Smooth muscle cell of trachea (primary cell): ENCODE measurements at places on chromosomes 6 and 20. TPM values are rescaled to one million over a fixed set of nuclear protein-coding genes. Genes with fewer than 3 reads are reported as not detected.

Gene CST7
- not detected in 2 replicates for total RNA-seq

Gene SRSF12
- not detected in 2 replicates for total RNA-seq

Gene SLC17A1
- total RNA-seq: not detected in 2 replicates

Gene IL17F
- not detected in 2 replicates for total RNA-seq

Gene GNMT
- 0.15 and 0.17 TPM in 2 replicates for total RNA-seq

Gene RBBP8NL
- not detected in 2 replicates for total RNA-seq

Gene RGS17
- 13.4 and 25.5 TPM in 2 replicates for total RNA-seq

Gene TSHZ2
- 0.33 and 0.44 TPM in 2 replicates for total RNA-seq

Gene ENPP3
- 0.15 and 0.33 TPM in 2 replicates for total RNA-seq

Gene SASH1
- 99.2 and 106 TPM in 2 replicates for total RNA-seq

Gene HLA-DOA
- total RNA-seq: under 0.01 TPM in 1 of 2 replicates, not detected in the other
